Epithelial cell of esophagus (primary cell): ENCODE measurements at places on chromosomes 2 and 18.

DNA sequence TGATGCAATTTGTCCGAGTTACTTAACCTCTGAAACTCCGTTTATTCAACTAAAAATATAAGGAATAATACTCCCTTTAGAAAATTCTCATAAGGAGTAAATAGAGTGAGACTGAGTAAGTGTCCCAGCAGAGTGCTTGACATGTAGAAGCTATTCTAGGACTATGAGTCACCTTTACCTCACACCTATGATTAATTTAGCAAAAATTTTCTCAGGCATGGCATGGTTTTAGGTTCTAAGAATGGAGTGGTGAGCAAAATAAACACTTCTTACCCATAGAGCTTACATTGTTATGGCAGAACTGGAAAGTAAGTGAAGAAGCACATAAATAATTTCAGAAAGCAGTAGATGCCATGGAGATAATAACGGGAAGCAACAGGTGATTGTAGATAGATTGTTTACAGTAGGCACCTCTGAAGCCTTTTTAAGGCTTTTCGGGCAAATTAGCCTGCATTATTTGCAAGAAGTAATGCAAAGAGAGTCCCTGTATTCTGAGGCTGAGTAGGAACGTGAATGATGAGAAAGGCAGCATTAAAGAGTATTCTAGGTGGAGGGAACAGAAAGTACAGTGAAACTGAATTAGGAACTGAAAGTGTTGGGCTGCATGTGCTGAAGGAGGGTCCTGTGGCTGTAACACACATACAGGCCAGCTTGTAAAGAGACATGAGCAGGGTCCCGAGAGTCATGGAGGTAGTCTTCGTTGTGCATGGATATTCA lies 209.2 kb downstream of the ZNF407 start:
- peak; percentile 93 for DNase-seq

GRCh38 chr2:173909846-173910245 lies 55.3 kb downstream of the SP3 start:
- DNase-seq, result no peak

DNA sequence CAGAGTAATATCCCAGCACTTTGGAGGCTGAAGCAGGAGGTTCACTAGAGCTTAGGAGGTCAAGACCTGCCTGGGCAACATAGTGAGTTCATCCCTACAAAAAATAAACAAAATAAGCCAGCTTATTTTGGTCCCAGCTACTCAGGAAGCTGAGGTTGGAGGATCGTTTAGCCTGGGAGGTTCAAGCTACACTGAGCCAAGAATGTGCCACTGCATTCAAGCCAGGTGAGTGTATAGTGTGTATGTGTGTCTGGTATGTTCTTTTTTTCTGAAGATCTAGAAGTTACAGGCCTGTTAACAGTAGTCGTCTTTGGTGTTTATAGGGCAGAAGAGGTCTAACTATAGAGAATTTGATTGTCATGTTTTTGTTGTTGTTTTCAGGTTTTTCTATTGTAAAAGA lies 40.2 kb downstream of the ZC3H15 start:
- no peak for DNase-seq

DNA sequence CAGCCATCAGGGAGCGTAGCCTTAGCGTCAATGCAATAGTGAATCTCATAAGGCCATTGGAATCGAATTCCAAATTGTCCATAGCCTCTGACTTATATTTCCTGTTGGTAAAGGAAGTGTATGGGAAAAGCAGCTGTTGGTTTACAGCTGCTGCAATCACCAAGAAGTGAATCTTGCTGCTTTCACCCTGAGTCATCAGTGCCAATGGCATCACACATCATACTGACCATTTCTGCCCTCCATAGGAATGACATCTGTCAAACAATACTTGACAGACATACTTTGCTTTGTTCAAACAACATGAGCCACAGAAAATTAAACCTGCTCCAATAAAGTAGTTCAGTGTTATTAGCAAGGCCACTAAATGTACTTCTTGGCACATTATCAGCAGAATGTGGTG lies 111.2 kb upstream of the KLHL29 start:
- peak; percentile 55 for DNase-seq

GRCh38 chr18:26628017-26628416 lies 79.7 kb upstream of the KCTD1 start:
- DNase-seq, result no peak

GRCh38 chr2:231336700-231337099 lies 58.8 kb upstream of the B3GNT7 start:
- DNase-seq, result no peak

GRCh38 chr18:56221195-56222065 lies 417.0 kb downstream of the TXNL1 start:
- DNase-seq, result no peak

DNA sequence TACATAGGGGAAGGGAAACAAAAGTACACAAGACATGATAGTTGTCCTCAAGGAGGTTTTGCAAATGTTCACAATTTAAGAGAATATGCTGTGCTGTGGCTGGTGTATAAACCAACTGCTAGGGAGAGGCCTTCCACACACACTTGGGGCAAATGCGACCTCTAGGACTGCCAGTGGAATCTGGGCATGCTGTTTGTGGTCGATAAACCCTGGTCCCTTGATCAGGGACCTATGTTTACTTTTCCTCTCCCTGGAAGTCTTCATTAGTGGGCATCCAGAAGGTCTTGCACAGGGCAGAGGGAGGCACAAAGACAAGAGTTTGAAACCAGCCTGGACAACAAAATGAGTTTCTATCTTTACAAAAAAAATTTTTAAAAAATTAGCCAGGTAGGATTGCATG lies 7.3 kb upstream of the IL1B start:
- no peak for DNase-seq

DNA sequence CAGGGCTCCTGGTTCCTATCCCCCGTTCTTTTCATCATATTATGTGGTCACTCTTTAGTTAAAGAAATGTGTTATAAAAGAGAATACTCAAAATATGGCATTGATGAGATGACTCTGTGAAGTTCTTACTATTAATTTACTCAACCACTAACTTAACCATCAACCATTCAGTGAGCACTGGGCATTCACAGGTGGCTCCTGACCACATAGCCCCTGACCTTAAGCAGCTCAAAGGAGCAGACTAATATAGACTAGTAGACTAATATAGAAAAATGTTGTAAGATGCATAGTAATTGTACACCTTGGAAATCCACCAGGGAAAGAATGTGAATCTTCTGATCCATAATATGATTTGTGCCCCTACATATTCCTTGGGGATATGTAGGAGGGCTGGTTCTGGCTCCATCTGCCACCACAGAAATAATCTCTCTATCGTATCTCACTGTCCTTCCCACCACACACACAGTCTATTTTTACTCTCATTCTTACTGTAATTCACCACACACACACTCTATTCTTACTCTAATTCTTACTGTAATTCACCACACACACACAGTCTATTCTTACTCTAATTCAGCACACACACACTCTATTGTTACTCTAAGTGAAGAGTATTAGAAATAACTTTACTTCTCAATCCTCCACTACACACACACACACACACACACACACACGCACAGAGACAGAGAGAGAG lies 188.9 kb upstream of the ITGA4 start:
- DNase-seq, result no peak

- peak; percentile 37 for DNase-seq
Measured at GRCh38 chr2:68653538-68653982, 10.2 kb downstream of the PROKR1 start.

GRCh38 chr2:51108794-51109193 lies 76.9 kb upstream of the NRXN1 start:
- no peak for DNase-seq

DNA sequence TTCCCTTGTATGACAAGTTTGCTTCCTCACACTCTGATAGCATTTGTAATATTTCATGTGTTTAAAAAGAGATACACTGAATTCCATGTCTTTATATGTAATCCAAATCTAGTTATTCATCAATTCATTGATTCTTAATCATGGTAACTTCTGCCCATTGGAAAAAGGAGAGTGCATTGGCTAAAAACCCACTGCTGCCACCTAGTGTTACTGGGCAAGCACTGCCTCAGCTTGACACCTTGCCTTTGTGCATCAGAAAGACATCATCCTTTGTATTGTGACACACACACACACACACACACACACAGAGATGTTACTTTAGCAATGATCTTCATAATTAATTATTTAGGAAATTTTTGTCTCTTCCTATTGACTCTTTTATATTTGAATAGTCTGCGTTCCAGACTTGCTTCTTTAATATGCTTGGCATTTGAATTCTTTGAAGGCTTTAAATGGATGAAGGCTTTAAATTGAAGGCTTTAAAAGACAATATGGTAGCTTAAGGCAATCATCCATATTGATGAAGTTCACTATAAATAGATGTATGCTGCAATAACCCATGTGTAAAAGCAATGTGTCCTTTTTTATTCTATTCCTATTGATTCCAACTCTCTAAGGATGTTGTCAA lies 414.2 kb upstream of the CHST9 start:
- DNase-seq, result peak; percentile 71

DNA sequence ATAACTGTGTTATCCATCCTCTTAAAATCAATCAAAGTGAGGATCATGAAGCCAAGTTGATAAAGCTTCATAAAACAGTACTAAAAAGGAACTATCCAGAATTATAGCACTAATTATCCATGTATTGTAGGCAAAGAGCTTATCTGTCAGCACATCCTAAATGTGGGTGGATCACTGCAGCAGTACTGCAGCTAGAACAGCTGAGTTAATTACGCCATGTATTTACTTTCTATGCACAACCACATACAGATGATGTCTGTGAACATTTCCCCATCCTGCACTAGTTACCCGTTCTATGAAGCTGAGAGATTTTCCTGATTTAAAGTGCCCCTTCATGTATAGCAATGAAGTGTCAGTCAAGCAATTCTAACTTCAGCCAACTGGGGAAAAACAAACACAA lies 96.6 kb downstream of the RAPH1 start:
- no peak for DNase-seq

GRCh38 chr2:214412679-214413078 lies 1.8 kb downstream of the VWC2L start:
- no peak for DNase-seq

GRCh38 chr2:208711598-208711997 lies 305.0 kb downstream of the PTH2R start:
- DNase-seq, result peak; percentile 70
